ENCODE measurements at places on chromosomes 7 and 10.
A peak's percentile ranks its signal among the peaks of the same experiment; 100 is the strongest.

GRCh38 chr10:110535958-110536891 is 31.3 kb upstream of the SMC3 start:
- DNase-seq = peak; percentile 66

GRCh38 chr10:124263726-124264125 is 155.0 kb downstream of the OAT start:
- no peak for DNase-seq

GRCh38 chr7:111789870-111790269 is 227.6 kb upstream of the IMMP2L start:
- peak; percentile 36 for DNase-seq

DNA sequence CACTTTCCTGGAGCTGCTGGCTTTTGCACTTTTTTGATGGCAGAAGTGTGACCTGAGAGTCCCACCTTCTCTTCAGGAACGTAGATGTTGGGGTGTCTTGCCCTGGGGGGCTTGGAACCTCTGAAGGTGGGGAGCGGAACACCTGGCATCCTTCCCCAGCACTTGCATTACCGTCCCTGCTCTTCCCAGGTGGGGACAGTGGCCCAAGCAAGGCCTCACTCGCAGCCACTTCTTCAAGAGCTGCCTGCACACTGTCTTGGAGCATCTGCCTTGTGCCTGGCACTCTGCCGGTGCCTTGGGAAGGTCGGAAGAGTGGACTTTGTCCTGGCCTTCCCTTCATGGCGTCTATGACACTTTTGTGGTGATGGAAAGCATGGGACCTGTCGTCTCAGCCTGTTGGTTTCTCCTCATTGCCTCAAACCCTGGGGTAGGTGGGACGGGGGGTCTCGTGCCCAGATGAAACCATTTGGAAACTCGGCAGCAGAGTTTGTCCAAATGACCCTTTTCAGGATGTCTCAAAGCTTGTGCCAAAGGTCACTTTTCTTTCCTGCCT is 31.1 kb downstream of the PFKFB3 start:
- DNase-seq = no peak

- DNase-seq = peak; percentile 23
Observed at GRCh38 chr7:20350518-20350951, 19.8 kb downstream of the ITGB8 start.

- DNase-seq = no peak
Observed at GRCh38 chr10:125264757-125265578, 104.6 kb upstream of the CTBP2 start.

- no peak for DNase-seq
Observed at GRCh38 chr7:139118805-139119485, 9.4 kb upstream of the ZC3HAV1 start.

- no peak for DNase-seq
Observed at GRCh38 chr10:133135116-133135465, 24.9 kb upstream of the KNDC1 start.

DNA sequence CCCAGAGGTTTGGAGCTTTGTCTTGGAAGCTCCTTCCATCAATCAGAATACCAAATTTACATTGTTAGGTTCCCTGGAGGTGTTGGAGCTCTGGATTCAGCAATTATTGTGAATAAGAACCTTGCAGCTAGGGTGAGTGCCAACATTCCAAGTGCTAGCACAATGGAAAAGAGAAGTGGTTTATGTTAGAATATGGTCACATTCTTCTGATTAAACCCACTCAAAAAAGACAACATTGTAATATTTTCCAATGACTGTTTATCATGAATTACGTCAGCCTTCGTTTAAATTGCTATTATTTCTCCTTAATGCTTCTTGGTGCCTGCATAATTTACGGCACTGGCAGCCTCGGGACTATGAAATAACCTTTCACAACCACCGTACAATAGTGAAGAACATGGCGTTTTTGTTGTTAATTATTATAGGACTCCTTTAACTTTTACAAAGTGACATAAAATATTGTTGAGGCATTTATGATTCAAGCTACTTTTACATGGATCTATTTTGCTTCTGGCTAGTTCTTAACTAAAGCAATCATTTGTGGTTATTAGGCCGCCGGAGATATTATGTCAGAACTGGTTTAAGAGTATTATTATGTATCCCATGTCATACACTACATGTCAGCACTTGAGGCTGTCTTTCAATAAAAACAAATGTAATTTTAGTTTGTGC is 117.7 kb downstream of the ARID5B start:
- DNase-seq = peak; percentile 71

- no peak for DNase-seq
Observed at GRCh38 chr10:123019941-123020703, 11.3 kb downstream of the ACADSB start.

DNA sequence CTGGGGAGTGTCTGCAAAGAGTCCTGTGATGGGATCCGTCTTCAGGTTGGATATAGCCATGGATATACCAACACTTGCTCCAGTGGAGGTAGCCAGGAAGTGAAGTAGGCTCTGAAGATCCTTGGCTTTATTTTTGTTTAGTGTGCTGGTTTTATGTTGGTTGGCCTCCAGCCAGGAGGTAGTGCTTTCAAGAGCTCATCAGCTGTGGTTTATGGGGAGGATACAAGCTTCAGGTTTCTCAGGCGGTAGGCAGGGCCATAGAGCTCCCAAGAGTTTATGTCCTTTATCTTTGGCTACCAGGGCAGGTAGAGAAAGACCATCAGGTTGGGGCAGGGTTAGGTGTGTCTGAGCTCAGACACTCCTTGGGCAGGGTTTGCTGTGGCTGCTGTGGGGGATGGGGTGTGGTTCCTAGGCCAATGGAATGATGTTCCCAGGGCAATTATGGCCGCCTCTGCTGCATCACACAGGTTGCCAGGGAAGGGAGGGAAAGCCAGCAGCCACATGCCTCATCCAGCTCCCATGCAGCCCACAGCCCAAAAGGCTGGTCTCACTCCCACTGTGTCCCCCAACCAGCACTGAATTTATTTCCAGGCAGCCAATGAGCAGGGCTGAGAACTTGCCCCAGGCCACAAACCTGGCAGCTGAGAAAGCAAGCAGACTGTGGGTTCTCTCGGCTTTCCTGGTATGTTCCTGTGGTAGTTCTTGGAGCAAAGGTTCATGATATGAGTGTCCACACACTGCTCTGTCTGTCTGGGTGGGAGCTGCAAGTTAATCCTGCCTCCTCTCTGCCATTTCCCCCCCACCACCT is 67.0 kb upstream of the PRLHR start:
- no peak for DNase-seq

DNA sequence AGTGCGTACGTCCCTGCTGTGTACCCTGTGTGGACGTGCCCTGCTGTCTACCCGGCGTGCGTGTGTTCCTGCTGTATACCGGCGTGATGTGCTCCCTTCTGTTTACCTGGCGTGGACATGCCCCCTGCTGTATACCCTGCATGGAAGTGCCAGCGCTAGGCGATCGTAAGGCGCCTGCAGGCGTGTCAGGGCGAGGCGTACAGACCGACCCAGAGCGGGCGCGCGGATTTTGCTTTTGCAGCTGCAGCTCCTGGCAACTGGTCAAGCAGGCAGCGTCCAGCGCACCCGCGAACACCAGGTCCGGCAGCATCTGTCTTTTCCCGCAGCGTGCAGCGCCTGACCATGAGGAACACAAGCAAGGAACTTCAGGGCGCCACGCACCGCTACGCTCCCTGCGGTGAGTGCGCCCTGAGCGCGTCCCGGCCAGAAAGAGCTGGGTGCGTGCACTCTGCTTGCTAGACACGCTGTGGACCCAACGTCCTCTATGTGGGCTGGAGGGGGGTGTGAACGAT is 680 bp downstream of the C7orf57 start:
- peak; percentile 20 for DNase-seq

DNA sequence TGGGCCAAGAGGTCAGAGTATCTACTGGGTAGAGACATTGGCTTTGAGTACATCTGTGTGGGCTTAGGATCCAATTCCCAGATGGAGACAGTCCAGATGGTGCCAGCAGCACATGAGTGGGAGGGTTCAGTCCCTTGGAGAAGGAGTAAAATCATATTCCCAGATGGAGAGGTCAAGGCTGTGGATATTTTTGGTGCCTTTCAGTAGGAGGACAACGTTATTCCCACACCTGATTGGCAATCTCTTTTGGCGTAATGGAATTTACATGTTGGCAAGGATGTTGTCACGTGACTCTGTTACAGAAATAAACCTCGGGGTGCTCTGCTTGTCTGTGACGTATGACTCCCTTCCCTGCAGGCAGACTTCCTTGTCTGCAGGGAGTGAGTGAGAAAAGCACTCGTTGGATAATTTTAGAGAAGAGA is 27.6 kb downstream of the NPS start:
- no peak for DNase-seq

DNA sequence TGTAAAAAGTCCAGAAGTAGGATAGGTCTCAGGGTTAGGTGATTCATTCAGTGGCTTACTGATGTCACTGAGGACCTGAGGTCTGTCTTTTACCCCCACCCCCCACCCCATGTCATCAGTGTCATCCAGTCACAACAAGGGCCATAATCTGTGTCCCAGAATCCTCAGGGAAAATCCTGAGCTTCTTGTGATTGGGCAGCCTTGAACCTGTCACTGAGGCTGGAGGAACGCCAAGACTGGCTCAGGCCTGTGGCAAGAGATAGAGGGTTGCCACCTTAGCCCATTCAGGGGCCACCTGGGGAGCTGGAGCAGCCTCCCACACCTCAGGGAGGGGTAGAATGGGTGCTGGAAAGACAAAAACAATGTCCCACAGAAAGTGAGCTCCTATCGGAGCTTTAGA is 29.7 kb downstream of the NUB1 start:
- DNase-seq = no peak

DNA sequence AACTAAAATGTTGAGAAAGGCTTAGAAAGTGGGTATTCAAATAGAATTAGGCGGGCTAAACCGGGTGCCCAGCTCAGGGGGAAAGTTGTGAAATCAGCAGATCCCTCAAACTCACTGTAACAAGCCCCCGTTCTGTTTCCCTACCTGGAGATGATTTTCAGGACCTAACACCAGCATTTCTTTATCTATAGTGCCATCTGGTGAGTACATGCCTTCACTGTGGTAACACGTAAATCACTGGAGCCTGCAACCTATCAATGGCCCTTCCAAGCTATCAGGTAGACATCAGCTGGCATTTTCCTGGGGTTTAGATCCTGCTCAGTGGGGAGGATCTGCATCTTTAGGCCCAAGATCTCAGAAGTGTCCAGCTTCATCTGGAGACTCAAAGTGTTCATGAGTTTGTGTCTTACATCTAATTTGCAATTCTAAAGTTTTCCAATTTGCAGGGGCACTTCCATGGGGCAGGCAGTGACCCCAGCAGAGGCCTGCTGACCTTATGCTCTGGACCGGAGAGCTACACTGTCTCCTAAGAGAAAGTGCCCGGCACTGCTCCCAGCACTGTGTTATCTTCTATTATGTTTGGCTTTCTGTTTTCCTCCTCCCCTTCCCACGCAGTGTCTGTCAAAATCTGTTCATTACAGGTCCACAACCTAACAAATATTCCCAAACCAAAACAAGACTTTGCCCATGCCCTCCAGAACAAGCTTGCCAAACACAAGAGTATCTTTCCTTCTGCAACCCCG is 132.5 kb downstream of the LSM5 start:
- no peak for DNase-seq

DNA sequence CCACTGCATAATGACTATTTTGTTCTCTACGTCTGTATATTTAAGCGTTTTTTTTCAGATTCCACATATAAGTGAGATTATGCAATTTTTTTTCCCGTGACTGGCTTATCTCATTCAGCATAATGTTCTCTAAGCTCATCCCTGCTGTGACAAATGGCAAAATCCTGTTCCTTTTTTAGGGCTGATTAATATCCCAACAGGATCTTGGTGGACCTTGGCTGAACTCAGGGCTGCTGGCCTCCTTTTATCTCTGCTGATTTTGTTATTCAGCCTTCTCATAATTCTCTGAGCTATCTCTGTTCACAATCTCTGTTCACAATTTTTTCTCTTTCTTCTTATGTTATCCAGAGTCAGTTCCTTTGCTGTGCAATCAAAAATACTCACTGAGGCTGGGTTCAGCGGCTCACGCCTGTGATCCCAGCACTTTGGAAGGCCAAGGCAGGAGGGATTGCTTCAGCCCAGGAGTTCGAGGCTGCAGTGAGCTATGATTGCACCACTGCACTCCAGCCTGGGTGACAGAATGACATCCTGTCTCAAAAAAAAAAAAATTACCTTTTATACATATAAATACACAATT is 1035.9 kb upstream of the AUTS2 start:
- no peak for DNase-seq

DNA sequence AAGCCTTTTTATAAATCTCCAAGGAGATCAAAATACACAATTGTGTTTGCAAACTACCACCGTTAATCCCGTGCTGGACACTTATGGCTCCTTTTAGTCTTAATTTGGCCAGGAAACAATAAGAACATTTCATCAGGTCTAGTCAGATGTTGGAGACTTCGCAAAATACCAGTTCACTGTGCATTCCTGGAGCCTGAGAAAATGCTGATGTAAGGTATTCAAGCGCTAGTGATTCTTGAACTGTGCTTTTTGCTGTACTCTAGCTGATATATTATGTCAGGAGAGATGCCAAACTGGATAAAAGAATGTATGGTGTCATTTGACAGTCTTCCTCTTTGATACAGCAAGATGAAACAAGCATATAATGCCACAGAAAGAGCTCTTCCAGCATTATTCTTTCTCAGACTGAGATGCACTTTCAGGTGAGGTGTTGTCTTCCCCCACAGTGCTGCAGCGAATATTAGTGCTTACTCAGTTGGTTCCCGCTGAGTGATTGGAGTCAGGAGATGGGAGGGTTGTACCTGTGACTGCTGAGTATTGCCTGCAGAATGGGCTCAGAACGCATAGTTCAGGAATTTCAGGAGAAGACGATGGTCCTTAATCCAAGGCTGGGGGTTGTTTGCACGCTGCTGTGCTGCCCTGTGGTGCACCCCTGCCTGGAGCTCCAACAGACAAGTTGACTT is 59.2 kb downstream of the OGDH start:
- DNase-seq = peak; percentile 92

- peak; percentile 47 for DNase-seq
Observed at GRCh38 chr7:79182283-79182682, 271.2 kb downstream of the MAGI2 start.

DNA sequence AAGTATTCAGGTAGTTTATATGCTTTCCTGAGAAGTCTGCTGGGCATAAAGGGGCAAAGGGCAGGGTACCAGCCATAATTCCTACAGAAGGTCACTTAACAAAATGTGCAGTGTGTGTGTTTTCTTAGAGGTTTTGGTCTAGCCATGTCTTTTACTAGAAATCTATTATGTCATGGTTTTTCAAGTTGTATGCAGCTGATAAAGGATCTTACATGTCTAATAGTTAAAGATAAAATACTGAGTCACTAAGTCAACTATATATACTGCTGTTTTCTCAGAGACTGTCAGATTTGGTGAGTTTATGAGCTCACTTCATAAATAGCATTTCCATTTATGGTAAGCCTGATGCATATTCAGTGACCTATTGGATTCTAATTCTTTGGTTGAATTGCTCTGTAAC is 7.7 kb downstream of the CASP2 start:
- DNase-seq = no peak
